ENCODE measurements at places on chromosomes 7 and 10.

DNA sequence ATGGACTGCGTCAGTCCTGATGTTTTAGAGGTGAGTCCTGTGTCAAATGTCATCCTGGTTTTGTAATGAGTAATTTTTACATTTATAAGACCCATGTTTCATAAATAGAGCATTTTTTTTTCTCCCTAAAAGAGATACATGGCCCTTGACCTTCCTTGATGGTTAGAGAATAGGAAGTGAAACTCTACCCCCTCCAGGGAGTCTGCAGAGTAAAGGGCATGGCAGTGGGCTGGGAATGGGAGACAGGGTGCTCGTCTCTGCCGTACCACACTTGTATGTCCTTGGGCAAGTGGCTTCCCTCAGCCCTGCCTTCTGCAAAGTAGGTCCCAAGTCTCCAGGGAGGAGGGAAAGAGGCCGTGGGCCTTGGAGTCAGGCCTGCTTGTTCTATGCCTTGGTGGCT, 63.9 kb downstream of the WDFY4 start:
- H3K36me3 ChIP-seq: no peaks in the 10 kb centered on the region
- no peaks in the 10 kb centered on the region for H3K4me1 ChIP-seq
- no peak for DNase-seq
- no peak overlapping the region for H3K27ac ChIP-seq

DNA sequence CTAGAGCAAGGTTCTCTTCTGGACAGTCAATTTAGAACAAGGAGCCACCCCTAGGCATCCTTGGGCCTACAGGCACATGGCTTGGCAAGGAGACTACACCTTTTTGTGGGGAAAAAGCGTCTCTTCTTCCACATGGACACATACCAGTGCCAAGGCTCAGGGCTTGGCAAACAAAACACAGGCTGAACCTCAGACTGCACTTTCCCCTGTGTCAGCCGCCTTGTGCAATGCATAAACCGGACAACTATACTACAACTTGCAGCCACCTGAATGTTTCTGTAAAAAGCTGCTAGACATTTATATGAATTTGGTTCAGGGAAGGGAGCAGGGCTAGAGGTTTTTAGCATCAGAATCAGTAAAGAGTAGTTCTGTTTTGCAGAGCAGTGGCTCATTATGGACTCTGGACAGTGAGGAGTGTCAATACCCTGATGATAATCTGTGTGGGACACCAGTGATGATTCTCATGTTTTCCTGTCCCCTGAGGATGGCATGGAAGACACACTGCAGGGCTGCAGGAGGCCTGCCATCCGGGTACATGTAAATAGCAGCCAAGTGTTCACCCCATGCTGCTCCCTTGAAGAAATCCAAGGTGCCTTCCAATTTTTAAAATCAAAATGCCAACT, 118.9 kb downstream of the GATA3 start:
- no peak for DNase-seq
- peaks cover 13% of the 10 kb centered on the region for H3K36me3 ChIP-seq
- no peak overlapping the region for H3K4me3 ChIP-seq

GRCh38 chr10:96276426-96276825, 5.1 kb upstream of the BLNK start:
- H3K4me1 ChIP-seq: no peaks in the 10 kb centered on the region
- H3K4me3 ChIP-seq: no peak overlapping the region
- no peaks in the 10 kb centered on the region for H3K36me3 ChIP-seq
- peaks cover 32% of the 10 kb centered on the region for H3K27me3 ChIP-seq
- H3K27ac ChIP-seq: no peak overlapping the region
- DNase-seq: no peak

DNA sequence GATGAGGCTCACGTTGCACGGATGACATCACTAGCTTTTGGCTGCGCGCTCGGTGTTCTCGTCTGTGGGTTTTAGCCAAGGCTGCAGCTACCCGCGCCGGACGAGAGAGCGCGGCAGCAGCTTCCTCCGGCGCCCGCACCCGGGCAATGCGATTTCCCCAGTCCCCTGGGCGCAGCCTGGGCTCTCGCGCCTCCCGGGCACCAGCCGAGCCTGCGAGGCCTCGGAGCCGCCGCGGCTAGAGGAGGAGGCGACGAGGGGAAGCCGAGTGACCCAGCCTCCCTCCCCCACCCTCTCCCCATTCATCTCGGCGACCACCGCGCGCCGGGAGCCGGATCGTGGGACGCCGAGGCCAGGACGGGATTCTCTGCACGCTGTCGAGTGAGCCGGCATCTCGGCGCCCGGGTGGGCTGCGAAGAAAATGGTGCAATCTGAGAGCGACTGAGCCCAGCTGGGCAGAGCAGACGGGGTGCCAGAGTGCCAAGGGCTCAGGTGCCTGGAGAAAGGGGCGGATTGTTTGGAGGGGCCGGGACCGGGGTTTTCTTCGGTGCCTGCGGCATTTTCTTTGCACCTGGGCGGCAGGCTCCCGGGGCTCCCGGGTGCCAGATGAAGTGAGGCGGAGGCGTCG, 1.2 kb upstream of the TMEM178B start:
- no peak overlapping the region for H3K27ac ChIP-seq
- peaks cover 38% of the 10 kb centered on the region for H3K27me3 ChIP-seq
- peak; percentile 72 for DNase-seq
- peaks cover 12% of the 10 kb centered on the region for H3K36me3 ChIP-seq
- peak overlapping the region; percentile 82 for H3K4me3 ChIP-seq

GRCh38 chr7:45573661-45574415, at the start of gene ADCY1:
Gene ADCY1, plus strand, starts transcription at chr7:45574368. Its CDS starts 176 bp downstream, at chr7:45574544.
- H3K36me3 ChIP-seq: no peaks in the 10 kb centered on the region
- peak within 1 kb of the TSS; percentile 27 for H3K4me3 ChIP-seq
- DNase-seq: no peak
- H3K27me3 ChIP-seq: peaks cover 35% of the 10 kb centered on the region
- H3K4me1 ChIP-seq: no peaks in the 10 kb centered on the region
- no peak within 1 kb of the TSS for H3K27ac ChIP-seq

- DNase-seq: no peak
- H3K4me1 ChIP-seq: no peaks in the 10 kb centered on the region
- H3K27me3 ChIP-seq: no peaks in the 10 kb centered on the region
- H3K4me3 ChIP-seq: no peak overlapping the region
- no peaks in the 10 kb centered on the region for H3K36me3 ChIP-seq
- no peak overlapping the region for H3K27ac ChIP-seq
Measured at GRCh38 chr10:68697106-68697505, 23.9 kb upstream of the CCAR1 start.

- H3K27ac ChIP-seq: peak overlapping the region; percentile 88
- peak; percentile 82 for DNase-seq
- peaks cover 4% of the 10 kb centered on the region for H3K36me3 ChIP-seq
Measured at GRCh38 chr7:43834463-43835251, 34.7 kb downstream of the MRPS24 start.

DNA sequence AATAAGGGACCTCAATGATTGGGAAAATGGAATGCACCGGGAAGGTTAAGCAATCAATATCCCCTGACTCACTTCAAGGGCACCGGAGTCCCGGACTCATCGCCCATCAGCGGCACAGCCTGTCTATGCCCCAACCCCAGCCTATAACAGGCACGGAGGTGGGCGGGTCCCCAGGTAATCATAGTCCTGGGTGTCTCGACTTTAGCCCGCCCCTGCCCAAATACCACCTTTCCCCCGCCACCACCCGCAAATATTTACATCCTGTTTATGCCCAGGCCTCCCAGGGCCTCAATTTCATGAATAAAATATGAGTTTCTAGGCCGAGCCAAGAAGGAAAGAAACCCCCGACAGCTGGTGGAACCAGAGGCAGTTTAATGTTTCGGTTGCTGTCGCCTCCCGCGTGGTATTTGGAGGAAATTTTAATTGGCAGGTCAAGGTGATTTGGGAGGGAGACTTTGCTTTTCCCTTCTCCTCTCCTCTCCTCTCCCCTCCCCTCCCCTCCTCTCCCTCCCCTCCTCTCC, 15.6 kb upstream of the RFC2 start:
- no peak for DNase-seq
- no peak overlapping the region for H3K27ac ChIP-seq
- no peaks in the 10 kb centered on the region for H3K36me3 ChIP-seq
- peak overlapping the region; percentile 63 for H3K4me3 ChIP-seq
- no peaks in the 10 kb centered on the region for H3K27me3 ChIP-seq
- H3K4me1 ChIP-seq: peaks cover 8% of the 10 kb centered on the region

- H3K36me3 ChIP-seq: no peaks in the 10 kb centered on the region
- peak overlapping the region; percentile 77 for H3K4me3 ChIP-seq
- peaks cover 31% of the 10 kb centered on the region for H3K4me1 ChIP-seq
- DNase-seq: no peak
- peak overlapping the region; percentile 78 for H3K27ac ChIP-seq
- no peaks in the 10 kb centered on the region for H3K27me3 ChIP-seq
Measured at GRCh38 chr10:15169555-15170401, 1.3 kb upstream of the NMT2 start.

DNA sequence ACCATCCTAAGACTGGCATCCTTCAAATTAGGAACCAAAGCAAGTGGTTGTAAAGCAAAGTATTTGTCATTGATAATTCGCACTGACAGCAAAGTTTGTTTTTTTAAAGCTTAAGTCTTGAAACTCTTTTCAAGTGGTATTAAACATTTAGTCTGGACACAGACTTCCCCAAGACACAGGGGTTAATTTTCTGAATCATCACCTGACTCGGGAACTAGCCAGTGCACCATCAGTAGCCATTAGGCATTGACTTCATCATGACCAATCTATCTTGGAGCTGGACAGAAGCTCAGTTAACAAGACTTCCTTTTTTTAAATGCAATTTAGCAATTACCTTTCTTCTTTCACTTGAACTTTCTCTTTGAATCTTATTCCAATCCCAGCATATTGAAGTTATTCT, 210.6 kb downstream of the ZNF365 start:
- H3K27ac ChIP-seq: no peak overlapping the region
- no peak overlapping the region for H3K4me3 ChIP-seq
- H3K27me3 ChIP-seq: peaks cover 15% of the 10 kb centered on the region
- no peaks in the 10 kb centered on the region for H3K36me3 ChIP-seq
- DNase-seq: no peak

DNA sequence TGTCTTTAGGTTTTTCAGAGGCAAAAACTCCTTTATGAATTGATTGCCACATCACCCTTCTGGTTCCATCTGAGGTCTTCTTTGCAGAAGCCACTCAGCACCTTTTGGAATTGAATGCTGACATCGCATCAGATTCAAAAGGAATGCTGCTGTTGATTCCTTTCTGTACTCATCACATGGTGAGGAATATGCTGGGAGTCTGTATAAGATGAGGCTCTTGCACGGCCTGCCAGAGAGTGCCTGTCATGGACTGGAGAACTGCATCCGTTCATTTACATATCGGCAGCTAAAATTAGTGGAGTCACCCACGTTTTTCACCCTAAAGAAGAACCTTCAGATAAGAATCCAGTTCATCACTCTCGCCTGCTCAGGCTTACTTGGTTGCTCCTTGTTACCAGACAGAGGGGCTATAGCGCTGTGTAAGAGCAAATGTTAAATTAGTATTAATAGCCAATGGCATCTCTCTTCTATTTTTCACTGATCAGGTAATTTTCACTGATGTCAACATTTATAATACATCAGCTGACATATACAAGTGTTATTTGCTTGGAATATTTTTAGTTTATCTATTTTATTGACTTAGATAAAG, 14.3 kb downstream of the NRG3 start:
- no peak overlapping the region for H3K4me3 ChIP-seq
- H3K27ac ChIP-seq: no peak overlapping the region
- no peaks in the 10 kb centered on the region for H3K27me3 ChIP-seq
- DNase-seq: no peak
- no peaks in the 10 kb centered on the region for H3K4me1 ChIP-seq
- H3K36me3 ChIP-seq: no peaks in the 10 kb centered on the region

- H3K27ac ChIP-seq: no peak overlapping the region
- no peak overlapping the region for H3K4me3 ChIP-seq
- H3K4me1 ChIP-seq: no peaks in the 10 kb centered on the region
Measured at GRCh38 chr7:159086301-159086925, 58.3 kb downstream of the VIPR2 start.

DNA sequence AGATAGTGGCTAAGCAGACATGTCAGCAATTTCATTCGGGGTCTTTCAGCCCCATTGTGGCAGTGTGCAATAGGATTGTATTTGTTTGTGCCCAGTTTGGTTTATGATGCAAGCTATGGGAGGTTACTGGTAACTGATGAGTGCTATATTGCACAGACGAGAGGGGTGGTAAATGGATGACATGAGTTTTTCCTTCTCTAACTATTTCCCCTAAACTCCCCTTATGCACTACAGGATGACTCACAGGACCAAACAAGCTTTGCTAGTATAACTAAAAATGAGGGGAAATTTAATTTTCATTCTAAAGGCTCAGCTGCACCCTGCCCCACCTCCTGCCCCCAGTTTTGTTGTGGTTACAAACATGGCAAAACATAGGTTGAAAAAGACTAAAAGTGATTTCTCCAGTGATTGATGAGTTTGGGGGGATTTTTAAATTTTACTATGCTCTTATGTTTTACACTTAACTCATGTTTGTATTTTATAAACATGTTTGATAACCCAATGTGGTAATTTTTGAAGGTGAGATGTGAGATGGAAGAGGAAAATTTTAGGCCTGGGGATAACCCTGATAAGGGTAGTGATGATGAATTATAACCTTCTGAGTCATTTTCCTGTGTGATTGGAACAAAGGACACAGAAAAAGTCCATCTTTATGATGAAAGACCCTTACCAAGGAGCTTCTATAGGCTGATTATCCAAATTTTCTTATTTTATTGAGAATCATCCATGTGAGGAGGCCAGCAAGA, 60.8 kb upstream of the NAMPT start:
- peak overlapping the region; percentile 86 for H3K4me3 ChIP-seq
- peaks cover 59% of the 10 kb centered on the region for H3K4me1 ChIP-seq
- DNase-seq: peak; percentile 70
- peaks cover 59% of the 10 kb centered on the region for H3K36me3 ChIP-seq
- H3K27me3 ChIP-seq: no peaks in the 10 kb centered on the region
- H3K27ac ChIP-seq: peak overlapping the region; percentile 100

DNA sequence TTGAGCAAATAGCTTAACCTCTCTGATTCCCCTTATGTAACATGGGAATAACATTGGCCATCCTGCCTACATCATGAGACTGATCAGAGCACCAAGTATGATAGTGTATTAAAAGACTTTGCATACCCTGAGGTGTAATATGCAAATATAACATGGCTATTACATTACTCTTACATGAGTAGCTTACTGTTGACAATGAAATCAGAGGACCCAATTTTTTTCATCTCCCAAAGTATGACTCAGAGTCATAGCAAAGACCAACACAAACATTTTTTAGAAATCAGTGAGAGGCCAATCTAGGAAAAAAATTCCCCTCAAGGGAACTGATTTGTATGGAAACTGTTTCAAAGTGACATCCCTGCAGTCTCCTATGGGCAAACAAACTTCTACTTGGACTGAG, 47.0 kb upstream of the TMEM140 start:
- no peak overlapping the region for H3K4me3 ChIP-seq
- no peaks in the 10 kb centered on the region for H3K4me1 ChIP-seq
- no peak for DNase-seq
- H3K36me3 ChIP-seq: peaks cover 6% of the 10 kb centered on the region
- no peaks in the 10 kb centered on the region for H3K27me3 ChIP-seq
- H3K27ac ChIP-seq: no peak overlapping the region

DNA sequence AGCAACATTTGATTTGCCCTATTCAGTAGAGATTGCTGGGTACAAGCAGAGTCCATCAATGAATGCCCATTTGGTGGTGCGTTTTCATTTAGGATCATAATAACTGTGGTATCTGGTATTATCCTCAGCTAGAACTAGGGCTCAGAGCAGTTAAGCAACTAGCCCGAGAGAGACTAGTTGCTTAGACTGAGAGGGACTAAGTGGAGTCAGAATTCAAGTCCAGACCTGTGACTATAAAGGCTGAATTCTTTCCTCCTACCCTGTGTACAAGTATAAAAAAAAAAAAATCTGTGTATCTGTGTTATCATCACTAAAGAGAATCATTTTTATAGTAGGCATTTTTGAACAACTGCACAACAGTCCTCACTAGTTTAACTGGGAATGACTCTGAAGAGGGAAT, 45.3 kb upstream of the DKK1 start:
- no peaks in the 10 kb centered on the region for H3K4me1 ChIP-seq
- no peak for DNase-seq
- H3K36me3 ChIP-seq: no peaks in the 10 kb centered on the region
- no peak overlapping the region for H3K4me3 ChIP-seq
- H3K27ac ChIP-seq: no peak overlapping the region
